ENCODE measurements at places on chromosomes 3 and 15.

DNA sequence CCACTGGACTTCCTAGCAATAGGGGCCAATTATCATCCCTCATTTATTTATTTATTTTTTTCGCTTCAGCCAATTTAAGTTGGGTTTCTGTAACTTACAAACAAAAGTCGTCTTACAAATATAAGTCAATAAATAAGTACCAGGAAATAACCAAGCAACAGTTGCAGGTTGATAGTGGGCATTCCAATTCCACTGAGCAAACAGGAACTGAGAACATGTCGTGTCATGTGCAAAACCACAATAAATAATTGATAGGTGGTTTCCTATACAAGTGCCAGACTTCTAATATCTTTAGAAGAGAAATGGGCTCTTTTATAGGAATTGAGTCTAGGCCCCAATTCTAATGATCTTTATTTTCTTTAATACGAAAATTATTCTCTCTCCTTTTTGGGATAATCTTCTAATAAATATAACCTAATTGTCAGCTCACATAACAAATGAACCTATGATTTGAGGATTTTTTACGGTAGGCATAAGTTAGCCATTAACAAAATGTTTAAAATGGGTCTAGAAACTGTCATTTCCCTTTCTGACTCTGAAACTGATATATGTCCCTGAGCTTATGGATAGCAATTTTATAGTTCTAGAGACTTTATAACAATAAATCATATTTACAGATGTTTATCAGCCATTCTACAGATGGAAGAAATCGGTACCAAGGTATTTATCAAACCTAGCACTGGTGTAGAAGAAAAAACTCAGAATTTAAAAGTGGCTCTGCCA lies 571.8 kb downstream of the FOXP1 start:
- DNase-seq: no peak

DNA sequence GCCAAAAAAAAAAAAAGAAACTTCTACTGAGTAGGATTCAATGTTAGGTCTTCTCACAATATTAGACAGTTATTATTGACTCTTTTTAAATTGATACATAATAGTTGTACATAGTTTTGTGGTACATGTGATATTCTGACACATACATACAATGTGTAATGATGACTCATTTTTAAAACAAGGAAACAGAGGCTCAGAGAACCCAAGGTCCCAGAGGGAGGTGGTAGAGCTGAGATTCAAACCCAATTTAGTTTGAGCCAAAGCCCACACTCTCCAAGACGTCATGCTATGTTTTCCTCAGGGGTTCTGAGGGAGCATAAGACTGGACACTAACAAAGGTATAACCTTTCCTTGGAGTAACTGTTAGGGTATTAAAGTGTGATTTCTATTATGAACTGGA lies 40.6 kb downstream of the MYO5C start:
- no peak for DNase-seq

DNA sequence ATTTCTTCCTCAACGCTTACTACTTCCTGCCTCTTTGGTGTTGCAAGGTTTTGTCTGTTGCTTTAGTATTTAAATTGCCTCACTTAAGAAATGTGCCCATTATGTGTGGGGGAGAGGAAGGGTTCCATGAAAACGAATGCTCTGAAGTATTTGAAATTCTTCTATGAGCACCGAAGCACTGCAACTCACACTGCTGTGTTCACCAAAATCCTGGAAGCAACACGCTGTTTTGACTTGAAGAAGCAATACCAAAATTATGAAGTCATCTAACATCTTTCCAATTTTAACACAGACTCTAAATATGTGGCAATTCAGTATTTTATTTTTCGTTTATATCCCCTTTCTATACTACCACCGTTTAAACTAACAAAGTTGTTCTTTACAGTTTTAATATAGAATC lies 101.5 kb downstream of the RBMS3 start:
- DNase-seq: no peak

- DNase-seq: no peak
These were observed 16.0 kb downstream of the ACTR8 start for GRCh38 chr3:53865732-53866499.

GRCh38 chr3:53150247-53151085 lies 10.5 kb upstream of the PRKCD start:
- no peak for DNase-seq

DNA sequence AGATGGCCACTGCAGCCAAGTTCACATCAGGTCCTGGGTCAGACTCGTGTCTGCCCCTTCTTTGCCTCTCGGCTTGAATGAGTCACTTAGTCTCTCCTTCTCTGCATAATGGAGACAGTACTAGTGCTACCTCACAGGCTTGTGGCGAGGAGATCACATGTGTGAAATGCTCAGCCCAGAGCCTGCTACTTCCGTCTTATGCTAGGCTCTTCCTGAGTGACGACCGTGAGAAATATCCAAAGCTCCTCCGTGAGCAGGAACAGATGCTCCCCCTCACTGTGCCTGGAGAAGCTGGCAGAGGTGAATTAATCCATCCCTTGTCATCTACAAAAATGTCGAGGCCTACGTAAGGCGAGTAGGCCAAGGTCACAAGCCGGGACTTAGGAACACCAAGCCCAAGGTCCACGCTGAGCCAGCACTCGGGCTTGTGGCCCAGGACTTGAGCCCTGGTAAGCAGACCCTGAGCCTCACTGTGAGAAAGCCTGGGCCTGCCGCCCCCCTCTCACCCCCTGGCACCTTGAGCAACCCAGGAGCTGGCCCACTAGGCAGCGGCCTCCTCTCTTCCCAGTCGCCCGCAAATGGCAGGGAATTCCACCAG lies 17.9 kb downstream of the PAK6 start:
- no peak for DNase-seq

DNA sequence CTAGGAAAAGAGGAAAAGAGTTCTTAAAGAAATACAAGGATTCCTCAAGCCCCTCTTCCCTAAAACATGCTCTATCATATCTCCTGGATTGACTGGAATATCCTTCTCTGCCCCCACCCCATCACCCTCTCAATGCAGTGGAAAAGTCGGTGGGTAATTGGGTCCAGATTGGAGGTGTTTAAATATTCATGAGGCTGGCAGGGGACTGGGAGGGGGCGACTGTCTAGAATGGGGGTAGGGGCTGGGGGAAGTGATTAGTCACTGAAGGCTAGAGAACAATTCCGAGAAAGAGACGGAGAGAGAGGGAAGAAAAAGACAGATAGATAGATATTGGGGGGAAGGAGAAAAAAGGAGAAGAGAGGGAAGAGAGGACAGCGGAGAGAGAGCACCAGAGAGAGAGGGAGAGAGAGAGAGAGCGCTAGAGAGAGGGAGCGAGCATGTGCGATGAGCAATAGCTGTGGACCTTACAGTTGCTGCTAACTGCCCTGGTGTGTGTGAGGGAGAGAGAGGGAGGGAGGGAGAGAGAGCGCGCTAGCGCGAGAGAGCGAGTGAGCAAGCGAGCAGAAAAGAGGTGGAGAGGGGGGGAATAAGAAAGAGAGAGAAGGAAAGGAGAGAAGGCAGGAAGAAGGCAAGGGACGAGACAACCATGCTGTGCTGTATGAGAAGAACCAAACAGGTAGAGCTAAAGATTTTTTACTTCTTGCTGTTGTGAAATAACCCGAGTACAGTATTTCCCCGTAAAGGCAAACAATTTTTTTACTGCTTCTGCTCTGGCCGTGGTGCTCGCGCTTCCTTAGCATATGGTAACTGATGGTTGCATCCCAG lies at the start of gene GAP43:
TSS of gene GAP43 (plus strand) at position 467 of the 825 bp plus-strand sequence. CDS start at position 647, 180 bp downstream.
- peak; percentile 73 for DNase-seq

- DNase-seq: no peak
These were observed 489.8 kb upstream of the GOLIM4 start for GRCh38 chr3:168585544-168585943.

DNA sequence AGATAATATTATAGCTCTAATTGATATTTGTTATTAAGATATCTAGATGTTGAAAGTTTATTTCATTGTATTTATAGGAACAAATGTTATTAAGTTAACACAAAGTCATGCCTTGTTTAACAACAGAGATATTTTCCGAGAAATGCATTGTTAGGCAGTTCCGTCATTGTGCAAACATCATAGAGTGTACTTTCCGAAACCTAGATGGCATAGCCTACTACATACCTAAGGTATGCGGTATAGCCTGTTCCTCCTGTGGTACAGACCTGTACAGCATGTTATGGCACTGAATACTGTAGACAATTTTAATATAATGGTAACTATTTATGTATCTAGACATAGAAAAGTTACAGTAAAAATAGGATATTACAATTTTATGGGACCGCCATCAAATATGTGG lies 114.3 kb downstream of the NAALADL2 start:
- peak; percentile 51 for DNase-seq

Measured in tongue (tissue), 3 donors.